Non-pigmented ciliary epithelial cell (primary cell): ENCODE measurements at places on chromosomes 6 and 20.

DNA sequence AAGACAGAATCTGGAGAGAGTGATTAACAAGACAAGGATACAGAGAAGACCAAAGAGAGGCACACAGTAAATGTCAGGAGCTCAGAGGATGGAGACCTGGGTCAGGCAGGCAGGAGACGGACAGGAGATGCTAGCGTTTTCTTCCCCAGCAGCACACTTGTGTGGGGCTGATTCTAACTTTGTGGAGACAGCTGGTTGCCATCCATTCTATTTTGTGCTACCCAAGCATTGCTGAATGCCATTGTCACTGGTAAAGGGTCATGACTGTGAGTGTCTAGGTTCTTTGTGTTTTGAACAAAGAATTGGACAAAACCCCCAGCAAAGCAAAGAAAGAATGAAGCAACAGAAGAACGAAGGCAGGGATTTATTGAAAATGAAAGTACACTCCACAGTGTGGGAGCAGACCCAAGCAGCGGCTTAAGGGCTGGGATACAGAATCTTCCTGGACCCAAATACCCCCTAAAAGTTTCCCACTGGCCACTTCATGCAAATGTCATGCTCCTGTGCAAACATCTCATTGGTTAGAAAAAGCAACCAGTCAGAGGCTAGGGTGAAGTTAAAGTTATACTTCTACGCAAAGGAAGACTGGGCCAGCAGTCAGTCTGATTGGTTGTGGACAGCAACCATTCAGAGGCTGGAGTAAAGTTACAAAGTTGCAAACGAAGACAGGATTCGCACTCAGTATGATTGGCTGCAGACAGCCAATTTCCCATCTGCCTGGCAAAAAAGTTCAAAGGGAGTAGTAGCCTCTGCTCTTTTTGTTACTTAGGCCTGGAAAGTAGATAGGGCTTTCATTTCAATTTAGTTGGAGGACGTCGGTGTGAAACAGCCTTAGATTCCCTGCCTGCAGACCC is 17.5 kb downstream of the PTK7 start:
- no peak for DNase-seq

DNA sequence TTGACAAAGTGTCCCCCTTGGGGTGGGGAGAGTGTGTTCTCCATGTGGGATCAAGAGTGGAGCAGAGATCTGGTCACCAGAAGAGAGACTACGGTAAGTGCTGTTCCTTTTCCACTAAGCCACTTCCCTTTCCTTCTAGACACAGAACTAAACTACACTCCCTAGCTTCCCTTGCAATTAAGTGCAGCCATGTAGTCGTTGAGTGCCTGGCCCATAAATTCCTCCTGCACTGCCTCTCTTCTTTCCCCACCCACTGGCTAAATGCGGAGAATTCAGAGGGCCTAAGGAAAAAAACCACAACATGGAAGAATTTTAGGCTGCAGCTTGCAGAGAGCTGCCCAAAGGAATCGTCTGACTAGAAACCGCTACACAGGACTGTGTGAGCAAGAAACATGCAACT is 1.5 kb downstream of the WDR27 start:
- DNase-seq = no peak

DNA sequence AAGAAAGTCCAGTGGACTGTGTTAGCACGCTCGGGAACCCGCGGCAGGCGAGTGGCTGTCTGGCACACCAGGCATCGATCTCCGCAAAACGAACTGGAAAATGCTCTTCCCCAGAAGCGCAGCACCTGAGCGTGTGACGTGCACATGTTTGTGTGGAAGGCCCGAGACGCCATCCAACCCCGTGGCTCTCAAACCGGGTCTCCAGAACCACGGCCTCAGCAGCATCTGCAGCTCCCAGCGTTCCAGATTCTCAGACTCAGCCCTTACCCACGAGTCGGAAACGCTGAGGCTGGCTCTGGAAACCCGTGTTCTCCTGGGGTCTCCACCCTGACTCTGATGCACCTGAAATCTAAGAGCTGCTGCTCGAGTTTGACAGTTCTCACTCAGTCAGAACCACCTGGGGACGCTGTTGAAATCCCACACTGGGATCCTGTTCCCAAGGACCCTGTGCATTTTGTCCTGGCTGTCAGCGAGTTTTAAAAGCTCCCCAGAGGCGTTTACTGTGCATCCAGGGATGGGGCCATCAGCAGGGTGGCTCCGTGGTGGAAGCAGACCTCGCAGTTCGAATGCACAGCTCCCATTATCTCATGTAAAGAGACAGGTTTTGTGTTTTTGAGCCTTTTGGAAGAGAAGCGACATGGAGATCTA is 69.0 kb downstream of the DLL1 start:
- no peak for DNase-seq

DNA sequence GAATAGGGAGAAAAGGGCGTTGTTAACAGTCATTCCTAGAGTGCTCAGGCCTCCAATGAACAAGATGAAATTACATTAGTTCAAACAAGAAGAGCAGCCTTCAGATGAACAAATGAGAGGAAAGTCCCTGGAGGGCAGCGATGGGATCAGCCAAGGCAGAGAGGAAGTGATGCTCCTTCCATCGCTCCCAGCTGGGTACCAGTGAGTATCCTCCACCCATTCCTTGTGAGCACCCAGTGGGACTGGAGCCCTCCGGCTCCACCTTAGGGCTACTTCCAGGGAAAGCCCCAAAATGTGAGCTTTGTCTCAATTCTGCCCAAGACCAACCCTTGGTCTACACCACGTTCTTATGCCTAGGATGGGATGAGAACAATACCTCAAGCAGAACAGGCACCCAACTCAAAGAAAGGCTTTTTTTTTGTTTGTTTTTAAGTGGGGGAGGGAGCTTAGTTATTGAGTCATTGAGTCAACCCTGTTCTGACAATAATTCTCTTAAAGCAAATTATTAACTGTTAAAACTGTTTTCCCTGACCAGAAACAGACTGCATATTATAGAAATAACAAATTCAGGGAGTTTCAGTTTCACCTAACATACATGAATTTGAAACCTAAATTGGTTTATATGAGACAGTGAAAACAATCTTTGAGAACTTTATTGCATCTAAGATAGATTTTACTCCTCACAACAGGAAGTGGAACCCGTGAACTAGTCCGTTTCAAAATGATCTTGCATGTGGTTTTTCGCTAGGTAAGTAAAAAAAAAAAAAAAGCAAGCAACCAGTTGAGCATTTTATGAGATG is 106.9 kb downstream of the IPCEF1 start:
- DNase-seq = no peak

- DNase-seq = no peak
Measured at GRCh38 chr20:41268402-41268801, 49.1 kb downstream of the ZHX3 start.

GRCh38 chr6:89970609-89971337 is 76.5 kb downstream of the GJA10 start:
- DNase-seq = no peak

DNA sequence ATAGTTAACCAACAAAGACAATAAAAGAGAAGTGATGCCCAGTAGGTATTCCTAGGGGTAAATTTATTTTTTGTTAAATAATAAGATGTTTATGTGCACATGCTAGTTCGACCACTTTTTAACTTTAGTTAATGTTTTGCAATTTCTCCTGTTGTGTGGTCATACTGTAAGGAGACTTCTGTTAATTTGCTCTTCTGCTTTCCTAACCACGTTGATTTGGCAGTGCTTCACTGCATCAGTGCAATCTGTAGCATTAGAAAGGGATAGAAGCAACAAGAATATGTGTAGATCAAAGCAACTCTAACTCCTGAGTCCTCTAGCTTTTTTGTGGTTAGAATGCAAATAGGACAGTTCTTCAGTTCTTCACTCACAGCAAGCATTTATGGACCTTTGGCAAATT is 13.9 kb downstream of the MYB start:
- no peak for DNase-seq

DNA sequence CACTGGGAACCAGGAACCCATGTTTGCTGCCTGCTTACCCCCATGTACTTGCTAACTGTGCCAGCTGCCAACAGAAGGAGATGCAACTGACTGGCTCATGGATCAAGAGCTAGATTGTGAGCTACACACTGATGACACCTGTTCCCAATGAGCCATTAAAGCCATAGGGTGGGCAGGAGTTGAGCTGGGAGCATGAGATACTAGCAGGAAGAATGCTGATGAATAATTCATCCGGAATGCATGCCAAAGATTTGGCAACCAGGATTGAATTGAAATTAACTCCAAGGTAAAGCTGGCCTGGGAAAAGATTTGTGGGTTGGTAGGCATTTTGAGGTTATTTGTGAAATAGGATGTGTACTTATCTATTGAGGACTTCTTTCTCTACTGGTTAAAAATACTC is 631.1 kb downstream of the KIF16B start:
- DNase-seq = no peak

GRCh38 chr6:117840541-117840983 is 66.5 kb upstream of the SLC35F1 start:
- DNase-seq = peak; percentile 8

- DNase-seq = no peak
Measured at GRCh38 chr6:32815115-32815514, 1.7 kb downstream of the HLA-DOB start.

GRCh38 chr6:160022101-160022500 is 53.2 kb downstream of the IGF2R start:
- no peak for DNase-seq

DNA sequence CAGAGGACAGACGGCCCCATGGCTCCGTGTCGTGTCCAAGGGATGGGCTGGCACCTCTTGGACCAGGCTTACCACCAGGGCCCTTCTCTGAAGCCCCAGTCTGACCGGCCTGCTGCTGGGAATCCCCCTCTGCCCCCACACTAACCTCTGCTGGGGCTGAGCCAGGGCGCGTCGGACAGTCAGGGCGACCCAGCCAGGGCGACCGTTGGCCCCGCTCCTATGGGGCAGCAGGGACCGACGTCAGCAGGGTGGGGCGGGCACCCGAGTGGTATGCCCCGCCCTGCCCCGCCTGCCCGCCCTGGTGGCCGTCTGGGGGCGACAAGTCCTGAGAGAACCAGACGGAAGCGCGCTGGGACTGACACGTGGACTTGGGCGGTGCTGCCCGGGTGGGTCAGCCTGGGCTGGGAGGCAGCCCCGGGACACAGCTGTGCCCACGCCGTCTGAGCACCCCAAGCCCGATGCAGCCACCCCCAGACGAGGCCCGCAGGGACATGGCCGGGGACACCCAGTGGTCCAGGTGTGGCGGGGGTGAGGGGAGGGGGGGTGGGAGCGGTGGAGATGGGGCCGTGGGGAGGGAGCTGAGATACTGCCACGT is at the start of gene SLC17A9:
Gene SLC17A9 (plus strand): TSS at position 337 of the 595 bp plus-strand sequence. CDS start 122 bp downstream, at position 459.
- no peak for DNase-seq

DNA sequence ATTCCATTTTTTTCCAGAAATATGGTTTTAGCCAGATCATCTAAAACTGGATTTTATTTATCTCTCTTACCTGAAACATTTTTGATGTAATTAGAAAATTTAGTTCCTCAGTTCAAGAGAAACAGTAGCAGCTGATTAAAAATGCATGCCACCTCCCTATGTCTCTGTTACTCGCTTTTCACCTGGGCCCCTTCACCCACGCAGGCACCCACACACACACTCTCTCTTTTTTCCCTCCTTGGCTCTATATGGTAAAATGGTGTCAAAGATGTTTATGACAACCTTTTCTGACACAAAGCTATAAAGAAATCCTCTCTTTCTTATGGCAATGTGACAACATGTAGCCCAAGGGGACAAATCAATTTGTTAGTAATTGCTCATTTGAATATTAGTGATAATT is 5.8 kb upstream of the SGK1 start:
- DNase-seq = no peak

GRCh38 chr6:97262676-97263075 is 20.3 kb downstream of the MMS22L start:
- DNase-seq = no peak

DNA sequence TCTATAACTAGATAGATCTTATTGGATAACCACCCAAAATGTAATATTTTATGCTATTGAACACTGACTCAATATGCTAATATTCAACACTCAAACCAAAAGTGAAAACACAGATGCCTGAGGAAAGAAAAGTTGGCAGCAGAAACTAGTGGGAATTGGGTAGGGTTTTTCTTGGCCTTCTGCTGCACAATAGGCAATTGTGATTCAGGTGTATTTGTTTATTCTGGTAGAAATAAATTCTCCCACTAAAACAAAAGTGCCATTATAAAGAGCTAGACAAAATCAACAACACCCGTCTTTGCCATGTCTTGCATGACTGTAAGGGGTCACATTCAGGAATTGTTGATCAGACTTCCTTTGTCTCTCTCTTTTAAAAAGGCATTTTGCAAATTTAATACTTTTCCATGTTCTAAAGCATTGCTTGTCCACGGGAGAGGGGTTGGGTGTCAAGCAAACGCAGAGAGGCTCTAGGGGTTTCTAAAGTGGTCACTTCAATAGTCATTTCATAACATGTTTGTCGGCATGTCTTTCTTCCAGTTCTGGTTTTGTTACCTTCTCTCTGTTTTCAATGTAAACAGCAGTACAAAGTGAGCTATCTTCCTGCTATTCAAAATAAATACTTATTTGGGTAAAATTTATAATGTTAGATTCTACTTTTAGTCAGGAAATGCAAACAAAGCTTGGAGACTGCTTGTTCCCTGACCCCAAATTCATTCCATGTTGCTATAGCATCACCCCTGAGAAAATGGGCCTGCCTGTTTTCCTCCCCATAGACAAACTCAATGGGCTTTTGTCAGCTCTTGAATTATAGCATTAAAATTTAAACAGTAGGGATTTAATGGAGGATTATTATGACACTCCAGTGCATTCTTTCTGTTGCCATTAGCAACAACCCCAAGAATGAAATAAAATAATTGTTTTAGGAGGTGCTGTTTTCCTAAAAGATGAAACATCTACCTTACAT is 217.0 kb upstream of the CCN2 start:
- no peak for DNase-seq

DNA sequence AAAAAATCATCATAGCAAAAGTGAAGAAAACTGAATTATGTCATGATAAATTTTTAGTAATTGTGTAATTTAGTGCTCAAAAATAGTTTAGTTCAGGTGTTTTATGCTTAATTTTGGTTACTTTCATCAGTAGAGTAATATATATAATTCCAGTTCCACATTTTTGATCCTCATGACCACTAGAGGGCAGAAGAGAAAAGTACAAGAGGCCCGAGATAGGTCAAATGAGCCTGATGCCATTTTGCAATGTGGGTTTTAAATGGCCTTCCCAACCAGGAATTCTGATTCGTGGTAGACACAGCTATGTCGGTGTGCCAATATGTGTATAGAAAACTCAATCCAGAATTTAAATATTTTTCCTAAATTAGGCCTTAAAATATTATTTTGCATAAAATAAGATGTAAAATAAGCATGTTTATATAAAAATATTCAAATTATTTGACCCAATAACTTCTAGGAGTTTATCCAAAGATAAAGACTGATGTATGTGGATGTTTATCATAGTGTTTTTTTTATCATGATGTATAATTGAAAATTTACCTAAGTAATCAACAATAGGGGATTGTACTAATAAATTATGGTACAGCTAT is 159.7 kb upstream of the RPS6KA2 start:
- DNase-seq = peak; percentile 23

GRCh38 chr20:31475472-31476293 is 595 bp downstream of the REM1 start:
- no peak for DNase-seq
